Esophagus squamous epithelium (tissue), 5 donors: ENCODE measurements at places on chromosomes 2 and 18.

DNA sequence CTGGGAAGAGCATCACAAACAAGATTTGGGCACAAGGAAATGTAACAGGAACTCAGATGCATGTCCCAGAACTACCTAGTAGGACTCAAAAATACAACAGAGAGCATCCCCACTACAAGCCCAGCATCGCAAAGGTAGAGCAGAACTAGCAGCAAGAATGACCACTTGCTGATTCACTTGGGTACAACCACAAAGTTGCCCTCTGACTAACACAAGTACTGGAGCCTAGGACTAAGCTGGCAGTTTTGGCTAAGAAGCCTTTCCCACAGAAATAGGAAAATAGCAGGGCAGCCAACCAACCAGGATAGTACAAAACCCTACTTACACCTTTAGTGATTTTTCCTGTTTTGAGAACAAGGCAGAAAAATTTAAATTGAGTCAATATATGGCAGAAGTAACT is 193.8 kb downstream of the PAX3 start:
- no peak for DNase-seq

GRCh38 chr2:240213476-240214421 is 73.3 kb upstream of the OTOS start:
- no peak for DNase-seq

DNA sequence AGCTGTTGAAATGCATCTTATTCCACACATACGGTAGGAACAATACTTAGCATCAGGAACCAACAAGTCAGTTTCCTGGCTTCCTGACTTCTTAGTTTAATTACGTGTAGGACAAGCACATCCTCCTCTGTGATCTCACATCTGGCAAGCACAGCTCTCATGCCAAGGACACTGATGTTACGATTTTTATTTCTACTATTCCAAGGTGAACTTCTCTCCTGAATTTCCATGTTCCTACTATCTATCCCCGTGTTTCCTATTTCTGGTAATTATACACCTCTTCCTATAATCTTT is 374.0 kb downstream of the NCKAP5 start:
- DNase-seq = no peak

DNA sequence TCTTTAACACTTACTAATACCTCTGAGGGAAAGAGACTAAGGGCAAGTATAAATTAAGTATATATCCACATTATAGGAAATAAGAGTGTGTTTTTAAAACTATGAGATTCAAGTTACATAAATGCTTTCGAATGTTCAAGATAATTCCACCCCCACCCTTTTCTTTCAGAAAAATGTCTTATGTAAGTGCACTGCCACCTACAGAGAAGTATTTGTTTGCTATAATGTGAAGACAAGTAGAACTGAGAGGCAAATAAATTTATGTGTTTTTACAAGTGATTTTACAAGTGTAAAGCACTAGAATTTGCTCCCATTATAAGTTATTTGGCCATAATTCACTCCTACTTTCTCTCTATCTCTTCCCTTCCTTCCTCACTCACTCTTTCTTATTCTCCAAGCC is 99.9 kb upstream of the CRACDL start:
- no peak for DNase-seq

- no peak for DNase-seq
Measured at GRCh38 chr2:236715077-236715476, 145.5 kb downstream of the ACKR3 start.

DNA sequence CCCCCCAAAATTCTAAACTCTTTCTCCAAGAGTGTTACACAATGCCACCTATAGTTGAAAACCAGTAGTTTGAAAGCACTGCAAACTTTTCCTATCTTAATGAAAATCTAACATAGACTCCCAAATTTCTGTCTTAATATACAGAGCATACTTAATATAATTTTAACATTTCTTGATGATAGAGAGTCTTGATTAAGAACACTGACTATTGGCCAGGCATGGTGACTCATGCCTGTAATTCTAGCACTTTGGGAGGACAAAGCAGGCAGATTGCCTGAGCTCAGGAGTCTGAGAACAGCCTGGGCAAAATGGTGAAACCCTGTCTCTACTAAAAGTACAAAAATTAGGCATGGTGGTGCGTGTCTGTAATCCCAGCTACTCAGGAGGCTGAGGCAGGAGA is 34.2 kb downstream of the ASXL2 start:
- no peak for DNase-seq

GRCh38 chr2:240253583-240254145 is 113.2 kb upstream of the OTOS start:
- DNase-seq = no peak

DNA sequence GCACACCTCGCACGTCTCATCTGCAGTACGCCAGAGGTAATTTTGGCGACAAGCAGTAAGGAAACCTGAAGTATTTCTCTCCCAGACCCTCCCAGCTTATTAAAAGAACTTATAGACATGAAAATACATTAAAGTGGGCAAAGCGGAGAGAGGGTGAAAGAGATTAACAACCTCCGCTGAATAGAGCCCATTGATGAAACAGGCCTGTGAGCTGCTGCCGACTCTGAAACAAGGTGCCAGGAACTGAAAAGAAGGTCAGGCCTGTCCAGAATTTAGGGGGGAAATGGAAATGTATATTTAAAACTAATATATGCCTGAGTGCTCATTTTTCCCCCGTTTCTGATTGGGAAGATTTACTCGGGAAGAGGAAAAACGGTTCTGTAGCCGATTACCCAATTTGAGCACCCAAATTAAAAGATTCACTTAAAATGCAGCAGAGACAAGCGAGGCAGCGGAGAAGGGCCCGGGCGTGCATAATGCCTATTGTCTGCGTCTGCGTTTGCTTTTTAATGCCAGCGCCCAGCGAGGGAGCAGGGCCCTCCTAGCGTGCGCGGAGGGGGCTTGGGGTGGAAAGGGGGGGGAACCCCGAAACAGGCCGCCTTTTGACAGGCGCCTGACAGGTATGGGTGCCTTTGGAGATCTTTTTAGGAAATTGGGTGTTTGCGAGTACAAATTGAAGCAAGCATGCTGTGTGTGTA is 316.2 kb downstream of the GBX2 start:
- DNase-seq = no peak

DNA sequence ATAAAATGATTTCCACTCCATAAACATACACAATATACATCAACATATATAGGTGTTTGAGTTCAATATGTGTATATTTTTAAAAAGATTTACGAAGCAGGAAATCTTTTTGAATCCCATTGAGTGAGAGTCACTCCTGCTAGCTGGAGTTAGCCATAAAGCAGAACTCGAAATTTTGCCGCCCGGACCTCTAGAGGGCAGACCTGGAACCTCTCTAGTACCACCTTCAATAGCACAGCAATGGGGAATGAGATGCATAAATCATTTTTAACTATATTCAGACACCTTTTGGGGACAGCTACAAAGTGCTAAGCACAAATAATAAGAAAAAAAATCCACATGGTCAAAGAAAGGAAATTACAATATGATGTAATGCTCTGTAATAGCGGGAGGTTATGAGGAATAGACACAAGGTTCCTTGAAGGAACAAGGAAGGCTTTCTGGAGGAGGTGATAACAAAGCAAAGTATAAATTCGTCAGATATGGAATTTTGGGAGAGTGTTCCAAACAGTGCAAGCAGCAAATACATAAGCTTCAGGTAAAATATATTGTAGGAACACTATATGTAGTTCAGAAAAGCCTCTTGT is 533.4 kb downstream of the ERBB4 start:
- no peak for DNase-seq

DNA sequence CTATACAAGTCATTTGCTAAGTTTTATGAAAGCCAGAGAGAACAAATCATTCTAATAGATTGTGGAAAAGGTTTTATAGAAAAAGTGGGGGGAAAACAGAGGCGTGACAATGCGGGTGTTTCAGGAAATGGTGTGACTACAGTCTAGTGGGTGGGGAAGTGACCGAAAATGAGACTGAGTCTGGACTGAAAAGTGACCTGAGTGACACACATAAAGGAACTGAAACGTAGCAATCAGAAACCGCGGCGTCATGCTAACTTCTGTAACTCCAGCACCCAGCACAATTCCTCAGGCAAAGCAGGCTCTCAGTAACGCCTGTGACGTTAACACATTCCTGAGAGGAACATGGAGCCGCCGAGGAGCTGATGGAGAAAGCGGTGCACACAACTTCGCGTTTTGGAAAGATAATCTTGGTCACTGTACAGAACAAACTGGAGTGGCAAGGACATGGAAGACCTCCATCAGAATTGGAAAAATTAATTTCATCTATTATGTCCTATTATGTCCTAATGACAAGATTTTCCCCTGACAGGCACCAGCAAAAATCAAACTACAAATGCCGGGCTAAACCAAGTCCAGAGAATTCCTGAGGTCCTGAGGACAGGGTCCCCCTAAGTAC is 1.4 kb upstream of the CD226 start:
- DNase-seq = no peak

- no peak for DNase-seq
Measured at GRCh38 chr2:56077359-56077915, 106.4 kb upstream of the CCDC85A start.

DNA sequence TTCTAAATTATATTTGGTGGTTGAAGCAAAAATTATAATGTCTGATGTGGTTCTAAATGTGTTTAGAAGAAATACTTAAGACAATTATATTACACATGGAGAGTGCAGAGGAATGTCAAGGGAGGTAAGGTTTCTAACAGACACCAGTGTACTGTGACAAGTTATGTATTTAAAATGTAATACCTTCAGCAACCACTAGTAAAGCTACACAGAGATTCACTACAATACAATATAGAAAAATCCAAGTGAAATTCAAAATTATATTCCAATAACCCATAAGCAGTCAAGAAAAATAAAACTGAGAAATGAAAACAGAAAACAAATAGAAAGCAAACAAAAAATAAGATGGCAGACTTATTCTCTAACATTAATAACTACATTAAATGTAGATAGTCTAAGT is 249.5 kb upstream of the KLHL14 start:
- DNase-seq = no peak

DNA sequence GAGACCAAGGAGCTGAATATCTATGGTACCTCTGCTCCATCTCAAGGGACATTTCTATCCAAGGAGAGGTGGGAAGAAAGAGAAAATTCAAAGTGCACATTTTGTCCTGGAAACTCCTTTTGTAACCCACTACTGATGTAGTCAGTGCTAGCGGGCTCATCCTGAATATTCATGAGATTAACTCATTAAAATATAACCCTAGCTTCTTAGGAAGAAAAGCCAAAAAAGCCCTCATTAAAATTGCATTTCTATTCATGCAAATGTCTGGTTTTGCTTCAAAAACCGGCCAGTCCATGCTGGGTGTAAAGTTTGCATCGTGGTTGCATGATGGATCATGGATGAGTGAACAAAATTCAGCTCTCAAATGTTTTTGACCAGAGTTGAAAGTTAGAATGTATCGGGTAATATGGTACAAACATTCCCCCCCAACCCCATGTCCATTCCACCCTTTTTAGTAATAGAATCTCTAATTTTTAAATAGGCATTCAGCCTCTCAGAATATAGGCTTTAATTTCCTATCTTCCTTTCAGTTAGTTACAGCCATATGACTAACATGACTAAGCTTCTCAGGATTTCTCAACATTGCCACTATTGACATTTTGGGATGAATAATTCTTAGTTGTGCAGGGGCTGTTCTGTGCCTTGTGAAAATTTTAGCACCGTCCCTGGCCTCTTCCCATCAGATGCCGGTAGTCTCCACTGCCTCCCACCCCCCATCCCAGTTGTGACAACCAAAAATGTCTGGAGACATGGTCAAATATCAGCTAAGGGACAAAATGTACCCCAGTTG is 104.2 kb upstream of the RND3 start:
- DNase-seq = no peak

DNA sequence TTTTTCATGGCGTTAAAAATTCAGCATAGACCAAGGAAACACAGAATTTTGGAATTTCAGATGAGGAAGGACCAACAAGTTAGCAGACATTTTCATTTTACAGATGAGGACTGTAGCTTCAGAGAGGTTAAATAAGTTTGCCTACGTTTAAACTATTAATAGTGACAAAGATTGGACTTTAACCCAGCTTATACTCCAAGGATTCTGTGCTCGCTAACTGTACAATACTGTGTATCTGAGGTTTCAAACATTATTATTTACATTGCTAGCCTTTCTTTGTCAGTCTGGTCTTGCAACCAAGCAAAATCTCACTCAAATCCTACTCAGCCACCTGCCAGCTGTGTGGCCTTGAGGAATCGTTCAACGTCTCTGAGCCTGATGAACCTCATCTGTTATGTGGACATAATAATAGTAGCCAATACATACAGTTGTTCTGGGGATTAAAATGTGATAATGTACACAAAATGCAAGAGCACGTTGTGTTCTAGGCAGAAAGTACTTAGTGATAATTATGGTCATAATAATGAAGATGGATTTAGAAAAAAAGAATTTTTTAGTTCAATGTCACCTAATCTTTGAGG is 462.4 kb upstream of the TRIB2 start:
- no peak for DNase-seq

DNA sequence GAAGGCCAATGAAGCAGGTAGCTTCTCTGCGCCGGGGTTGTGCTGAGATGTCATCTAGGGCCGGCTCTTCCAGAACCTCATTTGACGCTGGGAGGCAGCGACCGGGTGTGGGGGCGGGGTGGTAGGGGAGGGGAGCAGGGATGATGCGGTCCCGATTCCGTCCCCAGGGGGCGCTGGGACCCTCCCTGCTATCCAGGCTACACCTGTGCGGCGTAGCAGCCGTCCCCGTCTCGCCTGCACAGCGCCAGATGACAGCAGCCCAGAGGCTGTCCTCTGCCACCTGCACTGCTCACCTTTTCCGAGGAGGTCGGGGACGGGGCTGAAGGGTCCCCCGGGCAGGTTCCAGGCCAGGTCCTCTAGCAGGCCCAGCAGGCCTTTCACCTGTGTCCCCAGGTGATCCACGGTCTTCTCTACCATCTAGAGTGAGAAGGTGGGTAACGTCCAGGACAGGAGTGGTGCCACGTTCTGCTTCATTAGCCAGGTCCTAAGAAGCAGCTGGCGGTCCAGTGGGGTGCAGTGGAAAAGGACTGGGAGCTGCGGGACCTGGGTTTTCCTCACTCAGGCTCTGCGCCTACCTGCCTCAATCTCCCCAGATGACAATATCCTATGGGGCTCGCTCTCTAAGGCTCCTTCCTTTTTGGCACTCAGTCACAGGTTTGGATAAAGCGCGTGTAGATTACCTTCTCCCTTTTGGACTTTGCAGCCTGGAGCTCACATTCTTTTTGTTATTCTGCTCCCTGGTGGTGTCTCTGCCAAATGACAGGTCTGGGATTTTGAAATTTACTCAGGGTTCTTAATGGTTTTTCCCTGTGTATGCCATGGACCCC is 56.0 kb upstream of the RAB6C start:
- no peak for DNase-seq

GRCh38 chr2:204415406-204416181 is 129.7 kb upstream of the PARD3B start:
- DNase-seq = no peak

- no peak for DNase-seq
Measured at GRCh38 chr2:229931241-229931640, 8.9 kb downstream of the FBXO36 start.

DNA sequence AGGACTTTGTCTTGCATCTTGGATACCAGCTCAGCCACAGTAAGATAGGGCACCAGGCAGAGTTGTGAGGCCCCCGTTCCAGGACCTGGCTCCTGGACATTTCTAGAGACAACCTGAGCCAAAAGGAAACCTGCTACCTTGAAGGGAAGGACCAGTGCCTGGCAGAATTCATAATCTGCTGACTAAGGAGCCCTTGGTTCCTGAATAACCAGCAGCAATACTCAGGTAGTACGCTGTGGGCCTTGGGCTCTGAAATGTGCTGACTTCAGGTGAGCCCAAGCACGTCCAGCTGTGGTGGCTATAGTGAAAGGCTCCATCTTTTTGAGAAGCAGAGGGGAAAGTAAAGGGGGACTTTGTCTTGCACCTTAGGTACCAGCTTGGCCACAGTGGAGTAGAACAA is 28.5 kb downstream of the SERPINB11 start:
- no peak for DNase-seq

- no peak for DNase-seq
Measured at GRCh38 chr2:5538772-5539171, 153.4 kb upstream of the SOX11 start.

GRCh38 chr2:27060323-27060722 is 8.9 kb downstream of the AGBL5 start:
- DNase-seq = no peak
